ENCODE measurements at places on chromosomes 16 and 17.

DNA sequence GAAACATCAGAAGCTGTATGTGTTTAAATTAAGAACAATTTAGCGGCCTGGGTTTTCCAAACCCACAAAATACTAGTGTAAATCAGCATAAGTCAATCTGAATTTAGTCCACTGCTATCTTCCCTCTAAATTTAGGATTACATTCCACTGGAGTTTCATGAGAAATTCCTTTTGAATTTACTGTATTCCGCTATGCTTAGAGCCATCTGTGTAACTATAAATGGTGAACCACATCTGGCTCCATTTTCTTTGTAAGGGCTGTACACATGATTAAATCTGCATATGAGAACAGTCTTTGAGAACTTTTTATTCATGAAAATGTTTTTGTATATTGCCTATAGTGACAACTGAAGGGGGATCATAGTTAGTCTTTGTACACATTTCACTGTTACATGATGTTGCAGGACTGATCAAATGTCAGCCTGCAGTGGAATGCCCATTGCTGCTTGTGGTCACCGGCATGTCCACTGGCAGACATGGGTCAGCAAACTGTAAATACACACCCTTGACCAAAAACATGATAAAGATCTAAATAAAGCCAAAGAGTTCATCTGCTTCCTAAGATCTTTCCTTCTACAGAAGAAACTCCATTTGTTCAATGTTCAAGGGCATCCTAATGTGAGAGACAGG, 36.8 kb downstream of the RPGRIP1L start:
- DNase-seq = no peak

DNA sequence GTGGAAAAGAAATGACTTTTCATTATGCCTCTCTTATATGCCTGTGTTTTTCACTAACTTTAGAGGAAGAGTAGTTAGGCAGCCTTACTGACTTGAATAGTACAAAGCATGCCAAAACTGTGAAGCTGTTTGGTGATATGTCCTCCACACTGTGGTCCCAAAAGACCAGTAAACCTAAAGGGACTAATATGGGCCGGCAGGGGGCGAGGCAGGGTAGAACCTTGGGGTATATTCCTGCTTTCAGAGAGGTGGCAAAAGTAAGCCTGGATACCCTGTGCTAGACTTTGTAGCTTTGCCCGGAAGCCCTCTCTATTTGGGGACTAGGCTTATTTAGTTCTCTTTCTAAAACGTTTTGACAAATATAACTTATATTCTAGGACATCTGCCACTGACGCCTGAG, 36.5 kb upstream of the VWA3A start:
- DNase-seq = no peak

DNA sequence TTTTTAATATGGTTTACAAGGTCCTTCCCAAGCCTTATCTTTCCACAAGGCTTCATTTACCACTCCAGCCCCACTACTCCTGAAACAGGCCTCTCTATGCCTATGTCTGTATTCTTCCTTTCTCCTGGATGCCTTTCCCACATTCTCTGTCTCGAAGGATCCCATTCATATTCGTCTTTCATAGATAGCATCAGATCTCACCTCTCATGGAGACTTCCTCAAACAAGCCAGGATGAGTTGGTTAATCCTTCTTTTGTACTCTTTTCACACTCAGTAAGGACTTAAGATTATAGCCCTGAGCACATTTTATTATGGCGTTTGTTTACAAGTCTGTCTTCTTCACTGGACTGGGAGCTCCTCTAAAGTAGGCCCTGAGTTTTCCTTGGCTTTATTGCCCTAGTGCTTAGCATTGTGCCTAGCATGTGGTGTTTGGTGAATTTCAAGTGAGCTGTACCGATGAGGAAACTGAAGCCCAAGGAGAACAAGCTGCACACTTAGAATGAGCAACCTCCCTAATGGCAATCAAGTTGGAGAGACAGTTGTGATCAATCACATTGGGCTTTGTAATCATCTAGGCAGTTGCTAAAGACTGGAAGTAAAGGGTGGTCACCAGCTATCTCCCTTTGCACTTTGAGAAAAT, 10.0 kb upstream of the TBX4 start:
- no peak for DNase-seq

DNA sequence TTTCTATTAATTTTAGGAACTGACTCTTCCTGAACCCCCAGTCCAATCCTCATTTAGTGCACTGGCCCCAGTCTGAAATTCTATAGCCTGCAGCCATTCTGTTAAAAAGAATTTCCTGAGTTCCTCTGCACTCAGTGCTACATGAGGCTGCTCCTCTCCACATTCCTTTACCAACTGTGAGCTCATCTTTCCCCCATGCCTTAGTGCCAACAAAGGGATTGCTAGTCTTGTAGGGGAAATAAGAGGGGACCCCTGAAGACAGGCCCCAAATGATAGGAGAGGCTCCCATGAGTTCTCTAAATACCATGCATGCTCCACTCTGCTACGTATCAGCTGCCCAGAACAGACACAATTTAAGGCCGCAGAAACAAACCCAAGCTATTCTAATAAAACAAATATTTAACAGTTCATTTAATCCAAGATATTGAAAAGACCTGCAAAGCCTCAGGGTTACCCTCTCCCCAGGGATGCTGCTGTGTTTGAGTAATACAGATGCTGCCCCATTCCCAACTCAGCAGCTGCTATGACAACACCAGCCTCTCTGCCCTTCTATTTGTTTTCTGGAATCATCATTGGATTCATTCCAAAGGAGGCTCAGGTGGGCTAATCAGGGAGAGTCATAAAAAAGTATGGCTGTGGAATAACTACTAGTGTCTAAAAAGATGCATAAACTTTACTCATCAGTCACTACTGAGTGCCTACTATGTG, 228.5 kb downstream of the TOX3 start:
- peak; percentile 93 for DNase-seq

DNA sequence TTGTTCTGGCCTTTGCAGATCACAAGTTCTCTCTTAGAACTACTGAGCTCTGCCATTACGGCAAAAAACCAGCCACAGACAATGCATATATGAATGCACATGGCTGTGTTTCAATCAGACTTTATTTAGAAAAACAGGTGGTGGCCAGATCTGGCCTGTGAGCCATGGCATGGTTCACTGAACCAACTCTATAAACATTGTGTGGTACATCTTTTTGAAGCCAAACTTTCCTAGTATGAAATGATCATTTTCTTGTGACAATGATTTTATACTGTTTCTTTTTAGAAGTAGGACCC, 65.9 kb upstream of the AMZ2 start:
- no peak for DNase-seq

DNA sequence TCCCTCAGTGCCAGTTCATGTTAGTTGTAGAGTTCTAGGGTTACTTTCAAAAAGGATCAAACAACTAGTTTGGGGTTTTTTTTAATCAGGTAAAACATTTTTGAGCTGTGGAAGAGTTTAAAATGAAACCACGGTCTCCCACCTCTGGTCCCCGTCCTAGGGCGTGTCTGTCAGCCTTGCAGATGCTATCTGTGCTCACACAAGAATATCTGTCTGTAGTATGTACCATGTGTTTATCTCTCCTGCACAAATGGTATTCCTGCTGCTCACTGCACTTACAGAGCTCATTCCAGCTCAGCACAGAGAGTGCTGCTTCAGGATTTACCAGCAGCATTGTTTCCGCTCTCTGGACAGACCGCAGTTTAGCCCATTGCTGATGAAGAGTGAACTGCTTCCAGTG, 38.9 kb downstream of the UBN1 start:
- DNase-seq = no peak

DNA sequence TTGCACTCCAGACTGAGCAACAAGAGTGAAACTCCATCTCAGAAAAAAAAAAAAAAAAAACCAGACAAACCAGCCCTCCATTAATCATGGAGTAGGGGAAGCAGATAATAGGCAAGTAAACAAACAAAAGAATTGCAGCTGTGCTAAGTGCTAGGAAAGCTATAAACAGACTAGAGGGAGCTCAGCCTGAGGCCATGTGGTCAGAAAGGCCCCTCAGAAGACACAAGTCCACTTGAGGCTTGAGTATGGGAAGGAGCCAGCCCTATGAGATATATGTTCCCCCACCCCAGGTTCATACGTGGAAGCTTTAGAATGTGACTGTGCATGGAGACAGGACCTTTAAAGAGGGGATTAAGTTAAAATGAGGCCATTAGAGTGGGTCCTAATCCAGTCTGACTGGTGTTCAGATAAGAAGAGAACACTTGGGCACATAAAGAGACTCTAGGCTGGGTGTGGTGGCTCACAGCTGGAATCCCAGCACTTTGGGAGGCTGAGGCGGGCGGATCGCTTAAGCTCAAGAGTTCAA, 132.6 kb upstream of the NOL11 start:
- peak; percentile 66 for DNase-seq

GRCh38 chr16:67845291-67846062, 1.3 kb upstream of the NUTF2 start:
- DNase-seq = no peak

GRCh38 chr17:2433696-2434095, 32.8 kb upstream of the MNT start:
- DNase-seq = no peak

DNA sequence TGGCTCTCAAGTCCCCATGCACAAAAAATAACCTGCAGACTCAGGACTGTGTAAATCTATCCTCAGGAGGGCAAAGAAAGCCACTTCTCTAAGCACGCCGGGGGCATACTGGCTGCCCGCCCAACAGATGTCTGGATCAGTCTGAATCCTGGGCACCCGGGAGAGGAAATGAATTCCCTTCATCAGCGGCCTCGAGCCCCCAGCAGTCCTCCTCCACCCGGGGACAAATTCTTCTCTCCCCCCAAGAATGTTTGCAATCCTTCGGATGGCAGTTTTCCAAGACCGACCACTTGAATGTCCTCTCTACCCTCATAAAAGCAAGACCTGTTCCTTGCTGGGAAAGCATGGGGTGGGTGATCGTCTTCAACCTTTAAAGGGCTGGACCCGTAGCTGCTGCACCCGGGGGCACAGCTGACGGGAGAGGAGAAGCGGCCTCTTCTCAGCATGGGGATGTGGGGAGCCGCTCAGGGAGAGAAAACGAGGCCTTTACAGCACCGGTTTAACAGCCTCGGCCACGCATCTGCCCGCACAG, 9.4 kb upstream of the MAP2K3 start:
- DNase-seq = no peak

DNA sequence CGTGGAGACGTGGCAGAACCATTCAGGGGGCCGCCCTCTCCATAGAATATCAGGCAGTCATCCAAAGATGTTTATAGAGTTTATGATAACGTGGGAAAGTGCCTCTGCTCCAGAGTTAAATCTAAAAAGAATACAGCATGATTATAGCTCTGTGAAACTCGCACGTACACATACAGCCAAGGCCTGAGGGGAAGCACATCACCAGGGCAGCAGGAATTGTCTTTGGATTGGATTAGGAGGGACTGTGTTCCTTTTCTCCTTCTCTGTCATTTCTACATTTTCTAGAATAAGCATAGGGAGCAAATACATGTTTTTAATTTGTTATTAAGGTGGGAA, 26.9 kb downstream of the EEF2K start:
- DNase-seq = no peak

GRCh38 chr16:11121083-11121608, 134.9 kb downstream of the SOCS1 start:
- no peak for DNase-seq

- no peak for DNase-seq
These were observed 168.1 kb upstream of the RBL2 start for GRCh38 chr16:53266156-53266555.

DNA sequence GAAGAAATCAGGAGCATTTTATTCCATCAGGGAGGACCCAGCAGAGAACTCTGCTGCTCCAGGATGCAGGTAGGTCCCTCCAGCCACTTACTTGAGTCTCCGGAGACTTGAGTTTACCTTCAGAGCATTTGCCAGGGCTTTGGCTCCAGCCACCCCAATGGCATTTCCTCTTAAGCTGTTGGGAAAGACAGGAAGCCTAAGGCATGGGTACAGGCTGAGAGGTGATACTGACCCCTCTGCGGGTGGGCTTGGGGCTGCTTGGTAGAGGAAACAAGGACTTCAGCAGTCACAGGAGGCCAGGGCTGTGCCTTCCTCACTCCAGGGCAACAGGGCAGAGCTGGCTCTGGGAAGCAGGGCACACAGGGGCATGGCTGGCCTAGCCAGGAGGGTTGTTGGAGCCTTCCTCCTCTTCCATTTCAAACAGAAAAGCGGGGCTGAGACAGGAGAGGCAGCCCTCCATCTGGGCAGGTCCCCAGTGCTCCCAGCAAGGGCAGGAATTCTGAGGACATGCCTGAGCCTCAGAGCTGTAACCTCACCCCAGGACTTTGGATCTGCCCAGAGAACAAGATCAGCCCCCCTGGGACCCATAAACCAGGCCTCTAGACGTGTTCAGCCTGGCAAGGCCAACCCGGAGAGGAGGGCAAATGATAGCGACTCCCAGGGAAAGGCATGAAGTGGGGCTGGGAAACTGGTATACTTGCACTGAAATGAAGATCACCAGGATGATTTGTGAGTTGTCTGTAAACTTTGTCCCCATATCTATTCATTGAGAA, 34.4 kb downstream of the NLRC3 start:
- DNase-seq = no peak

DNA sequence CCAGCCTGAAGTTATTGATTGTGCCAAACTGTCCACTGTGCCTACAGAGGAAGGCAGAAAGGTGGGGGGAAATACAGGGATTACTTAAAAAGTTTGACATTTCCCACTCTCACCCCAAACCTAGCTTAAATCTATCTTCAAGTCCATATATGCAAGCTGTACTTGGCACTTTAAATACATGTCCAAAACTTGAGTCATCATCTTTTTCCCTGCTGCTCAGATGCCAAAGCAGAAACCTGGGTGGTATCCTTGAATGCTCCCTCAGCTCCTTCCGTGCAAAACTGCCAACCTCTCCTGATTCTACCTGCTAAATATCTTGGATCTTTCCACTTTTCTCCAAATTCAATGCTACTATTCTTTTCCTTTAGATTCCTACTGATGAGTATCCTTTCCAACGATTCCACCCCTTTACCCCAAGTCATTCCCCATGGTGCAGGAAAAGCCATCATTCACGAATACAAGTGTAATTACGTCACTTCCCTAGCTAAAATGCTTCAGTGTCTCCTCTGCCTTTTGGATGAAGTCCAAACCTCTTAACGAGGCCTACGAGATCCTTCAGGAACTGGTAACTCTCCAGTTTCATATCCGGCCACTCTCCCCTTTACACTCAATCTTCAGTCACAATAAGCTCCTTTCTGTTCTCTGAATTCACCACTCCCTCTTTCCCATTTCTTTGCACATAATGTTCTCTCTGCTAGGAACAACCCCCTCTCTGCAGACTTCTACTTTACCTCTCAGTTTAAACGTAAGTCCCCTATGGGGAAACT, 9.3 kb downstream of the BECN1 start:
- DNase-seq = no peak

- DNase-seq = no peak
These were observed 77.0 kb downstream of the MYH13 start for GRCh38 chr17:10295728-10296343.

GRCh38 chr17:68785565-68786486, 169.4 kb downstream of the ABCA8 start:
- DNase-seq = no peak

GRCh38 chr16:84568066-84568465, 49.8 kb downstream of the COTL1 start:
- no peak for DNase-seq

All from COR-L47 (cell line).